ENCODE measurements at places on chromosomes 2 and 18.

- DNase-seq: no peak
Observed at GRCh38 chr2:86031151-86031550, 74.5 kb downstream of the POLR1A start.

- no peak for DNase-seq
Observed at GRCh38 chr18:25517881-25518715, 166.1 kb upstream of the ZNF521 start.

DNA sequence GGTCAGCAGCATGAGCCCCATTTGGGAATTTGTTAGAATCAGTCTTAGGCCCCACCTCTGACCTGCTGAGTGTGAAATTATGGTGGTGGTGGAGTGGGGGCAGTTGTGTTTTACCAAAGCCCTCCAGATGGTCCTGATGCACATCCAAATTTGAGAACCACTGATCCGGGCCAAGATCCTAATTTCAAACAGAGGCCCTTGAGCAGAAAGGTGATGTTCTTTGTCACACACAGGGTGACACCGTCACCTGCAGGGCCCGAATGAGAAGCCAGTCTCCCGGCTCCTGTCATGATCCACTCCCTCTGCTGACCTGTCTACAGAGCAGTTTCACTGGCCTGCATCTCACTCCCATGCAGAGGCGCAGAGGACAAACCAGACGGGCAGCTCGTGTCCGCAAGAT lies 129.9 kb downstream of the TRIM43 start:
- DNase-seq: no peak

- no peak for DNase-seq
Observed at GRCh38 chr2:99422599-99422998, 67.2 kb downstream of the REV1 start.

Data from activated CD8-positive, alpha-beta memory T cell treated with anti-CD3 and anti-CD28 coated beads for 4 hours (primary cell).